ENCODE measurements at places on chromosomes 1 and 21.

GRCh38 chr21:14010729-14011128 lies 200.0 kb downstream of the LIPI start:
- DNase-seq, result no peak

DNA sequence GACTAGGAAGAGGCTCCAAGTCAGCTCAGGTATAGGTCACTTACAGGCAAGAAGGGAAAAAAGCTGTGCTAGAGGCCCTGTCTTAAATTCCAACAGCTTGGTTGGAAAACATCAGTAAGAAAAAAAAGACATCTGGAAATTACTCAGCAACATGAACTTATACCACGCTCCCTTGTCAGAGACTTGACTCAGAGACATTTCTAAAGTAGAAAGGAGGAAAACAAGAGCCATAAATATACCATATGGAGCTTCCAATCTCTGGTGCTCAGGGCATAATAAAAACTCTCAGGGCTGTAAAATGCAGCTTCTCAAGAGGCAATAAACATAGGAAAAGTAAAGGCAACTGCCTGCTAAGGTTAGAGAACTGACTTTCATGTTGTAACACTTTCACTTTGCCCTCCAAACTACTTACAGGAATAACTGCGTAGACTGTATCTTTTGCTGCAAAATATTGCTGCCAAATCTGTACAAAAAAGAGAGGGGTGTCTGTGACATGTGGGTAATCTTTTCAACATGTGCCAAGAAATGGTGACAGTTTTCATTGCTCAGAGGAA lies 14.7 kb downstream of the ATPAF1 start:
- no peak for DNase-seq

GRCh38 chr21:45220714-45221490 lies 66.8 kb downstream of the POFUT2 start:
- DNase-seq, result no peak

GRCh38 chr1:199116488-199116887 lies 477.6 kb downstream of the PTPRC start:
- DNase-seq, result no peak

DNA sequence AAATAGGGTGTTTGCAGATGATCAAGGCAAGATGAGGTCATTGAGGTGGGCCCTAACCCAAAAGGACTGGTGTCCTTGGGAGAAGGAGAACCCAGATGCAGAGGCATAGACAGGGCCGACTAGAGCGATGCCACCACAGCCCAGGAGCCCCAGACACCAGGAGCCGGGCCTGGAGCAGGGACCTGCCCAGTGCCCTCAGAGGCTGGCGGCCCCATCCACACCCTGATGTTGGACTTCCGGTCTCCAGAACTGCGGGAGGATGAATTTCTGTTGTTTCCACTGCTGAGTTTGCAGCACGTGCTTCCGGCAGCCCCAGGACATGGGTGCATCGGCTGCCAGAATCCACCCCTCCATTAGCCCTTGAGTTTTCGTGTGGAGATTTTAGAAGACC lies 7.2 kb upstream of the ACTRT2 start:
- DNase-seq, result no peak

- DNase-seq, result no peak
Measured at GRCh38 chr1:30410153-30410851, 313.1 kb downstream of the MATN1 start.

DNA sequence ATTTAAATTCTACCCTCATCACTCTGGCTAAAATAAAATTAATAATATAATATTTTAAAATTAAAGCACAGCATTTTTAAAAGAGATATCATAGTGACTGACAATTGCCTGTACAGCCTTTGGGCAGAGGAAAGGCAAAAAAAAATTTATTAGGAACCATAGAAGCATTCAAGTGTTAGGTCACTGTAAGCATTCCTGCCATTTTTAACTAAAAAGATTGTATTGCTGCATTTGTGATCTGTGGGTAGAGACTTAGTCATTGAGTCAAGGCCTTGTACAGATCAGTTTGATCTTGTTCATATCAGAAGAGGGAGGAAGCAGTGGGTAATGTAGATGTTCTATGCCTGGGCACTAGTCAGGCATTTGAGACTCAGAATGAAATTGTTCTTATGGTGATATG lies 109.9 kb downstream of the LYPLAL1 start:
- no peak for DNase-seq

DNA sequence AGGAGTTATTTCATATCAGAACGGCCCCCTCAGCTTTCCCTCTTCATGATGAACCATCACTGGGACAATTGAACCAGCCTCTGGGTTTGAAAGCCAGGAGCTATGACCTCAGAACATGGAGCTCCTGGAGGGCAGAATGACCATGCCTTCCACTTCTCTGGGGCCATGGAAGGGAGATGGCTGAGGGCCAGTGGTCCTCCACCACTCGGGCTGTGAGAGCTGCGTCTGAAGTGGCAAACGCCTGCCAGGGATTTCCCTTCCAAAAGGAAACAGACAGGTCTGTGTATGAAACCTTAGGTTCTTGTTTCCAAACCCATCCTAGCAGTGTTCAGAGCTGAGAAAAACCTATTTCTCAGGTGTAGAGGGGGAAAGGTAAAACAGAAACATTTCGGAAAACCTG lies 22.5 kb downstream of the PKP1 start:
- DNase-seq, result no peak

DNA sequence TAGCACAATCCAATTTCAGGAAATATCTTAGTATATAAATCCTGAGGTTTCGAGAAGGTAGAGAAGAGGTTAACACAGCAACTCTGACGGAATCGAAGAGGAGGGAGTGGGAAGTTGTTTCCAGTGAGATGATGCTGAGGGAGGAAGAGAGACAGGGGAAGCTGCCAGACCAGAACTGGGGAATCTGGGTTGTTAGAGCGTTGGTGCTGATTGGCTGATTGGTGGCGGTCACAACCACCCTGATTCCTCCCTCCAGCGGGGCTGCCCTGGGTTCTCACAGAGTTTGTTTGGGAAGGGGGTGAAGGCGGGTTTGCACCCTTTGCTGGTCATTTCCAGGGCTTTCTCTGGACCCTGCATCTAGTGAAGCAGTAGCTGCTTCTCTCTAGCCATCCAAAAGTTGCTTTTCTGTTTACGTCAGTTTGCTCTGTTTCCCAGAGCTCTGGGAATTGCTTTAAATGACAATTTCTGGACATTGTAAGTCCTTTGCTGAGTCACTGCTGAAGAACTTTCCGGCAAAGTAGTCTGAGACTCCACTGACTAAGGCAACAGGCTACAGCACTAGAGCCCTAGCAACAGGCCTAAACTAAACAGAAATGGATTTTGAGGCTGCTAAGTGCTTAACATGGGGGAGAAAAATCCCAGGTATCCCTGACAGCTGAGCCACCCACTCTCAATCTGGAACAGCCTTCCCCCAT lies 90.1 kb downstream of the TENT5C start:
- no peak for DNase-seq

- no peak for DNase-seq
Measured at GRCh38 chr1:108880850-108881249, 4.1 kb downstream of the GPSM2 start.

DNA sequence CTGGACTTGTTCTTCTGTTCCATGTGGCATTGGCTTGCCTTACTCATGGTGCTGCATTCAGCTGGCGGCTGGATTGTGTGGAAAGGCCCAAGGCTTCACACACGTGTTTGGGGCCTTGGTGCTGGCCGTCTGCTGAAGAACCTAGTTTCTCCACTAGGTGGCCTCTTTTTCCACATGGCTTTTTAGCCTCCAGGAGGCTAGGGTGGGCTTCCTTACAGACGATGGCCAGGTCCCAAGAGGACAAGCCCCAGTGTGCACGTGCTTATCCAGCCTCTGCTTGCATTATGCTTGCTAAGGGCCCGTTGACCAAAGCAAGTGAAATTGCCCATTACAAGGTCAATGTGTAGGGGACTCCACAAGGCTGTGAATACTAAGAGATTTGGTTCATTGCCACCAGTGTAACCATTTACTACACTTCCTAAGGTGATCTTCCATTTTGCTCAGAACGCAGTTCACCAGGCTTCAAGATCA lies 47.5 kb upstream of the FOXO6 start:
- no peak for DNase-seq

- DNase-seq, result peak; percentile 38
Measured at GRCh38 chr1:119141020-119141424, 569 bp upstream of the WARS2 start.

DNA sequence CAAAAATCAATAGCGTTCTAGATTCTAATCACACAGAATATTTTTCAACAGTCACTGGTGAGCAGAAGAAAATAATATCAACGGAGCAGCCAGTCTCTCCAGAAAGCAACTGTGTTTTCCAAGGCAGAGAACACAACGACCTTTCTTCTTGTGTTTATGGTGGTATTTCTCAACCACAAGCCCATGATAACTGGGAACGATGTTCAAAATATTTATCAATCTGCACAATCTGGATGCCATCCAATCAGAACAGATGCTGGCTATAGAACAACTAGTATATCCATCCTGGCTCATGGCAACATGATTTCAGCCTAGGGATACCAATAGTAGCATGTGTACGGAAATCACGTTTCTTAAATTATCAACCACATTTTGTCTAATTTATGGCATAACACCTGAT lies 162.7 kb upstream of the RUNX1 start:
- DNase-seq, result no peak

- no peak for DNase-seq
Measured at GRCh38 chr1:113185463-113186104, 112.6 kb downstream of the LRIG2 start.

GRCh38 chr1:208349694-208350330 lies 105.6 kb upstream of the PLXNA2 start:
- no peak for DNase-seq

GRCh38 chr1:6245086-6245868 lies 1.3 kb downstream of the HES3 start:
- DNase-seq, result peak; percentile 83

DNA sequence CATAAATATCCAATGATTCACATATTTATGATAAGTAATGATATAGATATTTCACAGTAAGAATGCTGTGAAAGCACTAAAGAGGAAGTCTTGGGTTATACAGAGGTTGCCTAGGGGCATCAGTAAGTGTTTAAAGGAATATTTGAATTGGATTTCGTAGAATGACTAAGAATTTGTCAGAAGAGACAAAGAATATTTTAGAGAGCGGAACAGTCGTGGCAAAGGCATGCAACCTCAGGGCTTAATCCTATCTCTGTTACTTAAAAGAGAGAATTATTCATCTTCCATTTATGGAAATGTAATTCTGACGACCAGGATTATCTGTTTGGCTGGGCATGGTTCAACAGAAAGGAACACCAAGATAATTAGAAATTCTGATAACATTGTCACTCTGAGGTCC lies 171.9 kb upstream of the NR5A2 start:
- no peak for DNase-seq

- no peak for DNase-seq
Measured at GRCh38 chr1:77350012-77350770, 68.4 kb downstream of the AK5 start.

GRCh38 chr1:158457246-158457645 lies 4.4 kb upstream of the OR10K1 start:
- DNase-seq, result no peak

DNA sequence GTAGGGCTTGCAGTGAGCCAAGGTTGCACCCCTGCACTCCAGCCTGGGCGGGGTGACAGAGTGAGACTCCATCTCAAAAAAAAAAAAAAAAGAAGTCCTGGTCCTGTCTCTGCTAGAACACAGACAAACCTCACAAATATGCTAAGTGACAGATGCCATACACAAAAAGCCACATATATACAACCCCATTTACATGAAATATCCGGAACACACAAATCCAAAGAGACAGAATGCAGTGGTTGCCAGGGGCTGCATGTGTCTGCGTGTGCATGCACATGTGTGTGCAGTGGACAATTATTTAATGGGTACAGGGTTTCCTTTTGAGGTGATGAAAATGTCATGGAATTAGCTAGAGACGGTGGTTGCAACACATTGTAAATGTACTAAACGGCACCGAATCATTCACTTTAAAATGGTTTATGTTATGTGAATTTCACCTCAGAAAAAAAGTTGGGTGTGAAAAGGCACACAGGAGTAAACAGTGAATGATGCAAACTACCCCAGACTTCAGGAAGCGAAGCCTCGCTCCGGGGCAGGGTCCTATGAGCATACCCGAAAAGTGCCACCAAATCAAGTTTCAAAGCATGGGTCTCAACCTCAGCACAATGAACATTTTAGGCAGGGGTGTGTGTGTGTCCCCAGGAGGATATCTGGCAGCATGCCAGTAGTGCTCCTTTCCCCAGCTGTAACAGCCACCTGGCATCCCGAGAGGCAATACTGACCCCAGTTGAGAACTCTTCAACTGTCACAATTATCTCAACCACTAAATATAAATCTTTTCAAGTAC lies 48.3 kb downstream of the GNB1 start:
- DNase-seq, result no peak

- no peak for DNase-seq
Measured at GRCh38 chr1:186575348-186575747, 104.9 kb downstream of the PTGS2 start.

GRCh38 chr1:171585715-171586114 lies 36.3 kb upstream of the MYOCOS start:
- no peak for DNase-seq

DNA sequence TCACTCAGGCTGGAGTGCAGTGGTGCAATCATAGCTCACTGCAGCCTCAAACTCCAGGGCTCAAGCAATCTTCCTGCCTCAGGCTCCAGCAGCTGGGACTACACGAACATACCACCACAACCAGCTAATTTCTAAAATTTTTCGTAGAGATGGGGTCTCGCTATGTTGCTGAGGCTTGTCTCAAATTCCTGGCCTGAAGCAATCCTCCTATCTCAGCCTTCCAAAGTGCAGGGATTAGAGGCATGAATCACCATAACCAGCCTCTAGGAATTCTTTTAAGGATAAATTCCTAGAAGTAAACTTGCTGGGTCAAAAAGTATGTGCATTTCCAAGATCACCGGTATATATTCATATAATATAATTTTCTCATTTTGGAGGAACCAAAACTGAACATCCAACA lies 17.6 kb upstream of the HUNK start:
- DNase-seq, result no peak

DNA sequence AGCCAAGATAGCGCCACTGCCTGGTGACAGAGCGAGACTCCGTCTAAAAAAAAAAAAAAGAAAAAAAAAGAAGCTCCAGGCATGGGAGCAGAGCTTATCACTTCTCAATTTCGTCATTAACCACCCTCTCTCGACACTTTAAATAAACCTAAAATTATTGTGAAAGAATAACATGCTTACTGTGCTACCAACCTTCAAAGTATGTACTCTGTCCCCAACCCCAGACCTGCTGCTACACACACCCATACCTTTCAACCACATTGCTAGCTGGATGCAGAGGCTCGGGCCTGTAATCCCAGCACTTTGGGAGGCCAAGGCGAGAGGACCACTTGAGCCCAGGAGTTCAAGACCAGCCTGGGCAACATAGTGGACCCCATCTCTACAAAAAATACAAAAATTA lies 38.7 kb downstream of the GNPAT start:
- DNase-seq, result no peak

DNA sequence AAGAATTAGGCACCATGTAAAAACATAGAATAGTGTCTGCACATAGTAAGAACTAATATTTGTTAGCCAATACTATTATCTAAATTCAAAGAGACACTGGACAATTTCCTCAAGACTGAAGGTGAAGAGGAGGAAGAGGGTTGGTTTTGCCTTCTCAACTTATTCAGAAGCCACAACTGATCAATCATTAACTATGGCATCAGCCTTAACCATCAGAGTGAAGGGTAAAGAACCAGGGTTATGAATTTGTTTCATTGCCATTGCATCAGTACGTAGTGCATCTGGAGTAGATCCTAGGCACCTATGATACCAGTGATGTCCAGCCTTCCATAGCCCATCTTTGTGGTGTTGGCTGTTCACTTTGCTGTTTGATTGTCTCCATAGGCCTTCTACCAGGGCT lies 421.7 kb upstream of the DEPDC1 start:
- no peak for DNase-seq
